Esophagus mucosa (tissue), 1 donor: ENCODE measurements at places on chromosomes 16 and 17. TPM values are rescaled to one million over a fixed set of nuclear protein-coding genes. Genes with fewer than 3 reads are reported as not detected.

The ELAC2 gene
- total RNA-seq = 39.0 TPM

The FBXW10 gene
- 0.16 TPM for total RNA-seq

The SLC13A2 gene
- not detected for total RNA-seq

The ZKSCAN2 gene
- total RNA-seq = 2.3 TPM

The OTOA gene
- 0.04 TPM for total RNA-seq

The TPPP3 gene
- total RNA-seq = 3.7 TPM

The ITGAX gene
- 1.9 TPM for total RNA-seq

The EME1 gene
- 2.4 TPM for total RNA-seq

The SHISA6 gene
- total RNA-seq = 2.0 TPM

The KCNG4 gene
- total RNA-seq = not detected

The GPR142 gene
- total RNA-seq = not detected

The CLEC10A gene
- total RNA-seq = 0.92 TPM

The DVL2 gene
- total RNA-seq = 32.7 TPM

The CCDC57 gene
- total RNA-seq = 23.2 TPM

The FBXL16 gene
- total RNA-seq = 15.1 TPM

The TVP23A gene
- not detected for total RNA-seq

The KRTAP4-3 gene
- total RNA-seq = not detected

The SLC47A2 gene
- total RNA-seq = 0.92 TPM

The KPNB1 gene
- 232 TPM for total RNA-seq

The ARL5C gene
- not detected for total RNA-seq

The ASPA gene
- total RNA-seq = 0.56 TPM

The TPSG1 gene
- total RNA-seq = 0.24 TPM

The HEATR9 gene
- total RNA-seq = not detected

The DHODH gene
- 6.2 TPM for total RNA-seq

The SPATA22 gene
- not detected for total RNA-seq

The KRTAP2-1 gene
- total RNA-seq = not detected

The TP53TG3B gene
- not detected for total RNA-seq

The CDRT15 gene
- not detected for total RNA-seq

The C17orf50 gene
- not detected for total RNA-seq

The PIGS gene
- 37.3 TPM for total RNA-seq

The PDE6G gene
- total RNA-seq = not detected

The P2RX1 gene
- 0.68 TPM for total RNA-seq

The IGSF6 gene
- 0.76 TPM for total RNA-seq

The PROCA1 gene
- total RNA-seq = 0.64 TPM

The KRT34 gene
- total RNA-seq = 0.44 TPM

The SRL gene
- total RNA-seq = 0.16 TPM

The ZACN gene
- not detected for total RNA-seq
